ENCODE measurements at places on chromosomes 3 and 15.
A peak's percentile ranks its signal among the peaks of the same experiment; 100 is the strongest.

DNA sequence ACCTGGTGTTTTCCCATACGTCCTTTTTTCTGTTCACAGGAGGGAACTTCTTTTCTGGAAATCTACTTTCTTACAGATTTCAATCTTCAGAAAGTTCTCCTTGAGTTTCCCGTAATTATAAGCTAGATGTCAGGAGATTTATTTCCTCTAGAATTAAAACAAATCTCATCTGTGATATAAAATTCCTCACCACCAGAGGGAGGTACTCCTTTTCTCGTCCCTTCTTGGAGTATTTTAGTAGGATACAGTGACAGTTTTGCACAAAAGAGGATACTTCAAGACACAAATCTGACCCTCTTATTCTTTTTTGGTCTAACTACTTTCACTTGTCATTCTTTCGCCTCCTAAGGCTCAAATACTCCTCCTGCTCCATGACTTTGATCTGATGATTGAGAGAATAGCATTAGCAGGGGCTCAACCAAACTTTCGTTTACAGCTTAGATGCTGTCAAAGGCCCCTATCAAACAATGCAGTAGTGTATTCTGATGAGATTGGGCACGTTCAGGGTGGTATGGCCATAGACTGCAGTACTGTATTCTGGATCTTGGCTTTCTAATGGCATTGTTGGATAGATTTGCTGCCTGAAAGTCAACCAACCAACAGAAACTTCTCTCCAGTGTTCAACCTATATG, 38.0 kb downstream of the TMEM41A start:
- DNase-seq = no peak

GRCh38 chr3:38755130-38755529, 60.9 kb downstream of the SCN10A start:
- DNase-seq = no peak

- DNase-seq = peak; percentile 78
These were observed 221.7 kb upstream of the TLE3 start for GRCh38 chr15:70319466-70319865.

DNA sequence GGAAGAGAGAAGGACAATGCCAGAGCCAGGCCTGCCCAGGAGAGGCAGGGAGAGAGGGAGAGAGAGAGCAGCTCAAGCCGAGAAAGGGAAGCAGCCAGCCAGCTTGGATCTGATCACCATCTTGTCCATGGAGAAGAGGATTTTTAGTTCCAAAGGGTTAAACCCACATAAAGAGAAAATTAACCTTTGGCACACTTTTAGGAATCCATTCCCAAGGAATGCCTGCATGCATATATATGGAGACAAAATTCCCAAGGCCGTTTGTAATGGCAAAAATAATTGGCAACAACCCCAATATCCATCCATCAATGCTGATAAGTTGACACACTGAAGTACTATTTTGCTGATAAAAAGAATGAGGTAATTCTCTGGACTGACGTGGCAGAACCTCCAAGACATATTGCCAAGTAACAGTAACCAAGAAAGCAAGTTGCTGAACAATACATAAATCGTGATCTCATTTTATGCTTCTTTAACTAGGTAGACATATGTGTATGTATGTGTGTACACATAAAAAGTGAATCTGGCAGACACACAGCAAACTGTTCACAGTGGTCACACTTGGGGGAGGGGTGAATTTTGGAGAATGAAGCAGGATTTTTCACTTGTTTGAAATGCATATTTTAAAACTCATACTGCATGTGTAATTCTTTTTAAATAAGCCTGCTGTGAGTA, 7.5 kb upstream of the STRA6 start:
- DNase-seq = no peak

- no peak for DNase-seq
These were observed 17.7 kb downstream of the CLEC3B start for GRCh38 chr3:45043728-45044299.

DNA sequence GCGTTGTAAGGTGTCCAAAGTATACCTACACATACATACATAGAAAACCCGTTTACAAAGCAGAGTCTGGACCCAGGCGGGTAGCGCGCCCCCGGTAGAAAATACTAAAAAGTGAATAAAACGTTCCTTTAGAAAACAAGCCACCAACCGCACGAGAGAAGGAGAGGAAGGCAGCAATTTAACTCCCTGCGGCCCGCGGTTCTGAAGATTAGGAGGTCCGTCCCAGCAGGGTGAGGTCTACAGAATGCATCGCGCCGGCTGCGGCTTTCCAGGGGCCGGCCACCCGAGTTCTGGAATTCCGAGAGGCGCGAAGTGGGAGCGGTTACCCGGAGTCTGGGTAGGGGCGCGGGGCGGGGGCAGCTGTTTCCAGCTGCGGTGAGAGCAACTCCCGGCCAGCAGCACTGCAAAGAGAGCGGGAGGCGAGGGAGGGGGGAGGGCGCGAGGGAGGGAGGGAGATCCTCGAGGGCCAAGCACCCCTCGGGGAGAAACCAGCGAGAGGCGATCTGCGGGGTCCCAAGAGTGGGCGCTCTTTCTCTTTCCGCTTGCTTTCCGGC, 318.6 kb downstream of the FGF12 start:
- no peak for DNase-seq

DNA sequence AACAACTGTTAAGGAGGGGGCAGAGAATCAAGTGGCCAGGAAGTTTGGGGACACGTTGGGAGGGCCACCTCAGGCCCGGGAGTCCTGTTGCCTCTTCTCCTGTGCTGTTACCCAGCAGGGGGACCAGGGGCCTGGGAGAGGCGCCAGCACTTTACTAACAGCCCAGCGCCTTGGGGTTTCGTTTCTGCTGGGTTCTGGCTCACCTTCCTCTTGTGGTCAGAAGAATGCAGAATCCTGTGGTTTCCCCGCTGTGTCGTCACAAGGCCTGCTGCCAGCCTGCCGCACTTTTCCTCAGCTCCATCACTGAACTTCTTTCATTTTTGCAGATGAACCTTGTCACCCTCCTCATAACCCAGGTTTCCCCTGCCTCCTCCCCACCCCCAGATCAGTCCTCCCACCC, 67.7 kb downstream of the SLC30A4 start:
- peak; percentile 79 for DNase-seq

- DNase-seq = no peak
These were observed 26.0 kb downstream of the MASP1 start for GRCh38 chr3:187265461-187265955.

DNA sequence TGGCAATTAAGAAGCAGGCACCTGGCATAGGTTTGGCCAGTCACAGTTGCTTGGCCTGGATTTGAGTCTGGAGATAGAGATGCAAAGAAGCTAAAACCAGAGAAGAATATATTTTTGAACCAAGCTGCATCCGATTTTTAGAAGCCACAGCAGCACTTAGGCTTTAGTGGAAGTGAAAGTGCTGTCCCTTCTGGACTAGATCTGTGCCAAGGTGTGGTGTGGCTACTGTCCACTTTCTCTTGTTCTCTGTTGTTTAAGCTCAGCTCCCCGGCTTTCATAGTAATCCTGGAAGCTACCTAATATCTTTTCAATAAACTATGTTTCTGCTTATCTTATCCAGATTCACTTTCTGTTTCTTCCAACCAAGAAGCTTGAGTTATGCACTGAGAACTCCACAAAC, 183.4 kb upstream of the THRB start:
- DNase-seq = no peak

DNA sequence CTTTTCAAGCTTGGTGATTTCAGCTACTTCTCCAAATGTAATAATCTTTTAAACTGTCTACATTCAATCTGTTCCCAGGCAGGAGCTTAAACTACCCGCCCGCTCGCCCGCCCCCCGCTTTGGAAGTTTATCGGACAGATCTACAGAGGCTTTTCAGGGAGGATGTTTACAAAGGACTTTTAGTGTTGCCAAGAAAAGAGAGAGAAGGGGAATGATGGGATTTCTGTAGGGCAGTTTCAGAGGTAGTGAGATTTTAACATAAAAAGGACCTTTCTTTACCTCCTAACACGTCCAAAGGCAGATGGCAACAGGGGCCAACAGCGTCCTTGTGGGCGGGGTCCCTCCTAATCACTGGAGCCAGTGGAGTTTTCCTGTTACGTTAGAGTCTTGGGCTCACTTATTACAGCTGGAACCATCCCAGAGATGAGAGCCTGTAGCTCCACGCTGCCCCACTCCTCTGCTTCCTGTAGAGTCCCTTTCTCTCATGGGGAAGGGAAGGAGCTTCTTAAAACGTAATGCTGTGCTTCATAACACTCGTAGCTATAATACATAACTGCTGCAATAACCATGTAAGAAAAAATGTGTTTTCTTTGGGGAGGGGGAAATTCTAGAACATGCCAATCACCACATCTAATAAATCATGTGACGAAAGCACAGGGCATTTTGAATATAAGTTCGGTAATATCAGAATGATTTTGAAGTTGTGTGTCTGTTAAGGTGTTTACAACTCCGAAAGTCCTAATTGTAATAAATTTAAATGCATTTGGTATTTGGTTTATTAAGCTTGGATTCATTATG, 30.9 kb downstream of the HES1 start:
- no peak for DNase-seq

GRCh38 chr3:10928961-10929471, 63.5 kb upstream of the SLC6A1 start:
- DNase-seq = no peak

DNA sequence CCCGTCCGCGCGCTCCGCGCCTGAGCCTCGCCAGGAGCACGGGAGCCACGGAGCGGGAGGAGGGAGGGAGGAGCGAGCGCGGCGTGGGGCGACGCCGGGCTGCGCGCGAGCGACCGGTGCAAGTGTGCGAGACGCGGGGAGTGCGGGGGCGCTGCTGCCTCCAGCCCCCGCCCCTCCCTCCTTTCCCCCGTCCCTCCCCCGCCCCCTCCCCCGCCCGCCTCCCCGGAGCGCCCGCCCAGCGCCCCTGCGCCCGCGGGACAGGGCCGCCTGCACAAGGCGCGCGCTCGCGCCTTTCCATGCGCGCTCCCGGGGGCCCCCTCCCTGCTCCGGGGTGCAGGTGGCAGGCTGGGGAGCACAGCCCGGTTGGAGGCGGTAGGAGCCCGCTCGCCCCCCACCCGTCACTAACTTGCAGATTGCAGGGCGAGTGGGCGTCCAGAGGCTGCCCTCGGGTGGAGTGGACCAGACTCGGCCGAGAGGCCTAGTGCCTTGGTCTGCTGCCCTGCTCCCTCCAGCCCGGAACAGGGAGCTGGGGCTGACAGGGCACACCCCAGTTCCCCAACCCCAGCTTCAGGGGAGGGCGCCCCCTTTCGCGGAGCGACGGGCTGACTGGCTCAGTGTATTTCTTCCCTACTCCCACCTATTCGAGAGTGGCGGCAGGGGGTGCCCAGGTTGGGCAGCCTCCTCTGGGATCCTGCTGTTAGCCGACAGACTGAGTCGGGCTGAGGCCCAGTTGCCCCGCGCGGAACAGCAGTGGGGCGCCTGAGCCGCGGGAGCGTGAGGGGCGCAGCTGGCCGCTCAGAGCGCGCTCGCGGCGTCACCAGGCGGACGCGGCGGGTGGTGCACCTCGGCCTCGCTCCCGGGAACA, at the start of gene WNT7A:
WNT7A (minus strand) TSS at position 126 of the 865 bp plus-strand sequence. CDS start 255 bp downstream, outside the sequence.
- peak; percentile 72 for DNase-seq
